ENCODE measurements at places on chromosomes 3 and 15.

DNA sequence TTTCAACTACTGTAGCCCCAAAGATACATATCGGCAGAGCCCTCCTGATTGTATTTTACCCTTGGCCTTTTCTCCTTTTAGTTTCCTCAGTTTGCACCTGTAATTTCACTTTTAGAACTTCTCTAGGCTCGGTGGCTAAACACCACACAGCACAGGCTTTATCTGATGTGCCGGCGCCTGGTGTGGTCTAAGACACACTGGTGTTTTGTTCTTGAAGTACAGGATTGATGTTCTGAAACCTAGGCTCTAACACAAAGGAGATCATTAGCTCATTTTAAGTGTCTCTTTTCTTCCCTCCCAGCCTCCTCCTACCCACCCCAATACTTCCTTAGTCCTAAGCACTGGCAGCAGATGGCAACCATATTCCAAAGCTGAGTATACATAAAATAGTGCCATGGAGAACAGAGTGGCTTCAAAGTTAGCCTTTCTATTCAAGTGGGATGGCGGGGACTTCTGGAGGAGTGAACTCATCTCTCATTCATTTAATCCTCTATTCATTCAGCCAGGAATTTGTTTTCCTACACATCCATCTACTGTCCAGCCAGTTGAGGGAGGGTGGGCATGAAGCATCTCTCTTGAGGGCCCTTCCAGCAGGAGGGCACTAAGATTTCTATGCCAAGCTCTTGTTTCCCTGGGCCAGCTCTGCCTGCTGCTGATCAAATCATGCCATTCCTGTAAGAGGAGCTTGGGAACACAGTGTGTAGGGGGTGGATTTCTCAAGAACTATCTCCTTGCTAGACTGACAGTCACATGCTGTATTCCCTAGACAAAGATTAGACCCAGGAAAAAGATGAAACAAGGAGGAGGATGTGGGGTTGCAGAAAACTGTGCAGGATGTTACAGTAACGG lies 71.2 kb downstream of the TIGIT start:
- no peak for DNase-seq

DNA sequence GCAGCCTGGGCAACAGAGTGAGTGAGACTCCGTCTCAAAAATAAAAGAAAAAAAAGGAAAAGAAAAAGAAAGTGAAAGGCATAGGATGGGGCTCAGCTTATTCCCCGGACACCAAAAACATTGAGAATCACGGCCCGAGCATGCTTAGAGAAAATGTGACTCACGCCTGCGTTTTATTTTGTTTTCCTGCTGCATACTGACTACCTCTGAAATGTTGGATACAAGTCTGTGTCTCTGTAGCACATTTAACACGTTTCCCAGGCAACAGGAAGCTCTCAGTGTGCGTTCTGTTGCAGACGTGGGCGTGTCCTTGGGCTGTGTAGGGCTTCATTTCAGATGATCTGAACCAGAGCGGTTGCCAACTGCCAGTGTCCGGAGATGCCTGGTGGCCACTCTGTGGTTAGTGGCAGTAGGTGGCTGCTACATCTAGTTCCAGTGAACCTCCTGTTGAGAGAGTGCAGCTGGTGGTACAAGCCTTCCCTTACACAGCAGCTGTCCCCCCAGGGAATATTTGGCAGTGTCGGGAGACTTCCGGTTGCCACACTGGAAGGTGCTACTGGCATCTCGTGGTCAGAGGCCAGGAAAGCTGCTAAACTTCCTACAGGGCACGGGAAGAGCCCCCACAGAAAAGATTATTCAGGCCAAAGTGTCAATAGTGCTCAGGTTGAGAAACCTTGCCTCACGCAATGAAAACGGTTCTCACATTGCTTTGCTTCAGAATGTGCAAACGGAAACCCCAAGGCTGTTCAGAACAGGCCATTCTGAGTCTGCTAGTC lies 3.0 kb downstream of the SLC51A start:
- no peak for DNase-seq

- no peak for DNase-seq
Observed at GRCh38 chr3:150144191-150144708, 173.6 kb upstream of the PFN2 start.

GRCh38 chr3:176696816-176697215 lies 500.5 kb downstream of the TBL1XR1 start:
- DNase-seq = no peak

- DNase-seq = no peak
Observed at GRCh38 chr15:62962101-62962995, 80.2 kb upstream of the TPM1 start.

- no peak for DNase-seq
Observed at GRCh38 chr3:151120409-151120808, 34.9 kb downstream of the MED12L start.

DNA sequence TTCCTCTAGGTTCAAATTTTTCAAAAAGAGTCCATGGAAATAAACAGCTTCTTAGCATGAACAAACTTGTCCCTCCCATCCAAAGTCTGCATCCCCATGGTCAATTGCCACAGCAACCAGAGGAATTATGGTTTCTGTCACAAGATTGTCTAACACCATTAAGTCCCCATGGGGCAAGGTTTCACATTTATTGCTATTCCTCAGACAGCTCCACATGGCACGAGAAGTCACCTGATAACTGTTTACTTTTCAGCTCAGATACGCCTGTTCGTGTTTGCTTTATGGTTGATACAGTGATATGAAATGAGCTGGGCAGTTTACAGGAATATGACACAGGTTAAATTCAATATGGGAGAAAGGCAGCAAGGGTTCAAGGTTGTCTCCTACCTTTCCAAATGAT lies 37.9 kb upstream of the MUC13 start:
- DNase-seq = no peak

- no peak for DNase-seq
Observed at GRCh38 chr3:187398955-187399354, 30.8 kb downstream of the RTP4 start.

GRCh38 chr3:168885028-168885427 lies 778.5 kb downstream of the MECOM start:
- DNase-seq = no peak

DNA sequence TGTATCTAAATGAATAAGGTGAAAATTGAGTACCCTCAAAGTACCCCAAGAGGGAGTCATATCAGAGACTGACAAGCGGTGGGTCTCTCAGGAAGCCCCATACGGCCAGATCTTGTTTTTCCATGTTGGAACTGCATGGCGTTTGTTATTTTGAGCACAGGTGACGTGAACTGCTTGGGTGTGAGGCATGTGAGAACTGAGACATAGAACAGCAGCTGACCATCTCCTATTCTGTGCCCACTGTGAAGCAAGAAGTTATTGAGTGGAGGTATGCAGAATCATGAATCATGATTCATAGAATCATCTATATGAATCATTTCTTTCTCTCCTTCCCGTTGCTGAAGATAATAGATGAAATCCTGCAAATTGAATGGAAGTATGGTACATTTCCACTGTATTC lies 4.6 kb downstream of the VPS8 start:
- no peak for DNase-seq

GRCh38 chr15:25247407-25248038 lies 191.3 kb downstream of the UBE3A start:
- DNase-seq = no peak

- DNase-seq = no peak
Observed at GRCh38 chr3:161550491-161551195, 54.0 kb downstream of the OTOL1 start.

DNA sequence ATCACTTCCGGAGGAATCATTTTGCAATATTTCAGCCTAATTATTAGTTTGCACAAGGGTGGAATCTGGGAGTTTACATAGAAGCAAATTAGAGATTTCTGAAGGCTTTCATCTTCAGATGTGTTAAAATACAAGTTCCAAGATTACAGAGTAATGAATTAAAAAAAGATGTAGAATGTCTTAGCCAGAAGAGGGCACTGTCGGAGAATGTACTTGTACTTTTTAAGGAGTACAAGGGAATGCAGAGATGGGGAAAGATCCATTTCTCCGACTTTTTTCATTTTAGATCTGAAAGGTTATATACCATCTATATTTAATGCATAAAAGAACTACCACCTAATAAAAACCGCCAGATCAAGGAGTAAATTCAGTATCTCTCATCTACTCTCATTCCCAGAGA lies 43.1 kb upstream of the WDR5B start:
- DNase-seq = no peak

DNA sequence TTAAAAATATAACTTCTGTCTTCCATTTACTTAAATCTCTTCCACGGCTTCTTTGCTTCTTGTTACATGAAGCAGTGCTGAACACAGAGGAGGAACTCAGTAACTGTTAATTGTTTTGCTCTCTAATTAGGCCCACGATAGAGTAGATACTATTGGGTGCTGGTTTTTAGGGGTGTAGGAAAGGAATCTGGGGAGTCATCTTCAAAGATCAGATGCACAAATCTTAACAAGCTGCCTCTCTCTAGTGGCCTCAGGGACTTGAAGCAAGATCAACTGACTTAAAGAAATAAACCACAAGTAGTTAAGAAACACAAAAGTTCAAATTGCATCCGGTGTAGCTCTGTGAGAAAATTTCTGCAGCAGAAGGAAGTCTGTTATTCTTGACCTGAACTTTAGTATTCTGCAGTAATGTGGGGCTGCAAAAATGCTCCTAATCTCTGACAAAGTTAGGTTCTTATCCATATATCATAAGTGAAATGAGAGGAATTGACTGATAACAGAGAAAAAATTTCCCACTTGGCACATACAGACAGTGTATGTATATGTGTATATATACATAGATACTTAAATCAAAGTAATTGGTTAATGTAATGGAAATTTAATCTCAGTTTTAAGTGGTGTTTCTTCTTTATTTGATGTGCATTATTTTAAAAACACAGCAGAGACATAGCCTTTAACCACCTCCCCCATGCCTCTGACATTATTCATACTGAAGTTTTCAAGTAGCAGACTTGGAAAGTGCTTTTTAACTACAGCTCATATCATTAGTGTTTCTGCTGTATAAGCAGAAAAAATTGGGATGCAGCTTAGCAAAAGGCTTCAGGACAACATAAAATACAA lies 51.8 kb downstream of the CHST2 start:
- no peak for DNase-seq

GRCh38 chr3:57757642-57758297 lies 1.7 kb downstream of the SLMAP start:
- no peak for DNase-seq

DNA sequence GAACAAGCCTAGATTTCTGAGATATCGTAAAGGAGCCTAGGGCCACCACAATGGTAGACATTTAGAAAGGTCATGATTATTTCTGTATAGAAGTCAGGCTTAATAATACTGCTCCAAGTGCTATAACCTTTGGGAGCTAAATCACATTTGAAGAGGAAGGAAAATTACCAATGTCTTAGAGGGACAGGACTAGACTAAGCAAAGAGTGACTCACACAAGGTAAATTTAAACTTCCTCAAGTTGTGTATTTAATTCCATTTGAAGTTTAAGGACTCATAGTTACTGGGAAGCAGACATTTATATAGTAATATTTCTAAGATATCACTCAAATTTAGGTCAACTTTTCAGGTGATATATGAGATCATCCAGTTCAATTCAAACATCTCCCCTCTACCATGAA lies 227.6 kb upstream of the MME start:
- no peak for DNase-seq

DNA sequence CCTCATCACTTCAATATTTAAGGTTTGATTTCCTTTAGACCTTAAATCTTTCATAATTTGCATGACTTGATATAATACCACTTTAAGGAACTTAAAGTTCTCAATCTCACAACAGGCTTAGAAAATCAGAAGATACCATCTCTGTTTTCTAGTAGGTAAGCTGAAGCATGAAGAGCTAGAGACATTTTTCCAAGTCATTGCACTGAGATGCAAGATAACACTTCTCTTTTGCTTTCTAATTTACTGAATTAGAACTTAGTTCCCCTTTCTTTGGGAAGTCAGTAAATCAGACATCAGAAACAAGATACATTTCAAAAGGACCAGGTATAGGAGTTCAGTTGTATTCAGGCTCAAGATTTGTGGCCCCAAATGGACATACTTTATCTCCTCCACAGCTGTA lies 79.7 kb downstream of the DZIP3 start:
- DNase-seq = no peak

DNA sequence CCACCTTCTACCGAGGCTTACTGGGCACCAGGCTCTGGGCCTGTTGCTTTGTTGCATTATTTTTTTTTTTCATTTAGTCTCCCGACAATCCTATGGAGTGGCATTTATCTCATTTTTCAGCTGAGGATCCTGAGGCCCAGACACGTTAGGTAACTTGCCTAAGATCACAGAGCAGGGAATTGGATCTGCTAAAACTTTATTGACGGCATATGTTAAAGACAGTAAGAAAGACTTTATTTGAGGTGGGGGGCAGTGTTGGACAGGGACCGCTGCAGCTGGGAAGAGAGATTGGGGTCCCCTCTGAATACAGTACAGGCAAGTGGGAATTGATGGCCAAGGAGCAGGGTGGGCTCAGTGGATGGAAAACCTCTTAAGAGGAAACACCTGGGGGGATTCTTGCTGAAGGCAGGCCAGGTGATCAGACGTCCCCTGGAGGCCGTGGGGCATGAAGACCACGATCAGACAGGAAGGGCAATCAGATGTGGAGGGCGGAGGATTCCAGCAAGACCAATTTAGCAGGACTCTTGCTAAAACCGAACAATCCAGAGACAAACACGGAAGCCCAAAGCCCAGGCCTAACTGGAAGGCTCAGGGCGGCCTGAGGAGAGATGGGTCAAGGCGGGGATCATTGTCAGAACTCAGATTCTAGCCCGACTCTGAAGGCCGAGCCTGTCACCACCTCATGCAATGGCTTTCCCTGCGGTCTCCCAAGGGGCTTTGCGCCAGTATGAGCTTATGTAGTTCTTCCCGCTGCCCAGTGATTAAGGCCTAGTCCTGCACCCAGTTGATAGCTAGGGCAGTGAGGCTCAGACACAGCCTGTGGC lies 53.7 kb downstream of the RGMA start:
- DNase-seq = no peak

DNA sequence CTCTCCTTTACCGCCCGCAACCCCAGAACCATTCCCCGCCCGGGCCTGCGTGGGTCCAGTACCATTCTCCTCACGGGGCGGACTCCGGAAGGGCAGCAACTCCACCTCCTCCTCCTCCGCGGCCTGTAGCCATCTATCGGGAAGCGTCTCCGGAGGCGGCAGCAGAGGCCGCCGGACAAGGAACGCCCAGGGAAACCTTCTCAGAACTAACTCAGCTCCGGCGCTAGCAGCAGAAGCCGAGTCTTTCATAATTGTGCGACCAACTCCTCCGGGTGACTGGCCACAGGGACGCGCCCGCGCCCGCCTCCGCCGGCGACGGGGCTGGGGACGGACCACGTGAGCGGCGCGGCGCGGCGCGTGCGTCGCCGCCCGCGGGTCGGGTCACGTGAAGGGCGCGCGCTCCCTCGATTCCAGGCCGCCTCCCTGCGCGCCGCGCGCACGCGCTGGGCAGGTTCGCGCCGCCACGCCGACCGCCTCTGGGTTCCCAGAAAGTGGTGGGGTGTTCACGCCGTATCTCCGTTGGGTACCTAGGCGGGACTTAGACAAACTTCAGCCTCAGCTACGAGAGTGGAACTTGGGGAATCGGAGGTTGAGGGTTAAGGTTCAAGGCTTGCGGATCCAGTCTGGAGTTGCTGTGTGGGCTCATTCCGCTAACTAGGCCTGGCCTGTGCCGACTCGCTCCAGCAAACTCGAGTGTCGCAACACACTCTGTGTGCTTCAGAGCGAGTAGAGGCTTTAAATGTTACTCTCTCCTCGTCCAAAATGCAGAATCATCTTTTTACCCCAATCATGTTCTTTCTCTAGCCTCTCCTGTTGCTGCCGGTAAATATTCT lies at the start of gene TRPM7:
TSS of gene TRPM7 (minus strand) at position 329 of the 833 bp plus-strand sequence. CDS start at position 65, 264 bp downstream.
- DNase-seq = peak; percentile 79
